ENCODE measurements at places on chromosomes 16 and 17.

DNA sequence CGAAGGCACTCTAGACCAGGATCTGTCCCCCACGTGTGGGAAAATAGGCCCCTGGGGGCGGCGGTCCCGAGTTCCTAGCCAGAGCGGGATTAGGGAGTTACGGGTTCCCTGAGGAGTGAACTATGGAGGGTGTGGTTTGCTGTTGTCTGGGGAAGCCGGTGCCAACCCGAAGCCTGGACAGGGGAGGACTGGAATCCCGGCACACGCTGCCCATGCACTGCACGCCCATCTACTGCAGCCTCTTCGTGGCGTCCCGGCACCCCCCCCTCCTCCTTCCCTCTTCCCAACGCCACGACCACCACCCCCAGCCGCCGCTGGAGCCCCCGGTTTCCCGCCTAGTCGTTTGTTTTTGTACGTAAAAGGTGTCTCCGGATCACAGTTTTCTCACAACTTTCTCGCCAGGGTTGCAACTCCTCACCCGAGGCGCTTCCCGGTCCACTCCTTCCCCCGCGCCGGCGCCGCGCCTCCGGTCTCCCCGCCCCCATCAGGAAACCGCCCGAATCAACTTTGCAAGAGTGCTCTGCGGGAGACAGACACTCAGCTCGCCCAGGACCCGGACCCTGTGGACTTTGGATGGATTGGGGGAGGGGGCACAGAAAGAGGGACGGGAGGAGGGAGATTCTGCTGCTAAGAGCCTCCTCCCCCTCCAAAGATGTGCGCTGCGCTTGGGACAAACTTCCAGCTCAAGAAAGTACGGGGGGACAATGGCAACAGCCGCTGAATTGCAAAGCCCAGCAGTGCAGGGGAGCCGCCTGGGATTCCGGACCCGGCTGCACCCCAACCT is 1.4 kb upstream of the LHX1 start:
- DNase-seq, result no peak

- DNase-seq, result no peak
Measured at GRCh38 chr17:59680314-59680713, 26.9 kb downstream of the PTRH2 start.

DNA sequence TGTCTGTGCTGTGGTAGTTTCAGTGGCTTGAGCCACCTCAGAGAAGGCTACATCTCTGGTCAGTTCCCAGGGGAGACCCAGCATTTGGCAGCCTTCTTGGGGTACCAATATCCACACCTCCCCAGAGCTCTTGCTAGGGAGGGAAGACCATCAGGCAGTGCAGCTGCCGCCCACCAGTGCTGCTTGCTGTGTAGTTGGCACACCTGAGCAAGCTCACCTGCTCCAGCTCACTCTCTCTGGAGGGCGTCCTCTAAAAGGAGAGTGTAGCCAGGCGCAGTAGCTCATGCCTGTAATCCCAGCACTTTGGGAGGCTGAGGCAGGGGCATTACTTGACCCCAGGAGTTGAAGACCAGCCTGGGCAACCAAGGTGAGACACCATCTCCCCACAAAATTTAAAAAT is 29.8 kb downstream of the CDIP1 start:
- no peak for DNase-seq

DNA sequence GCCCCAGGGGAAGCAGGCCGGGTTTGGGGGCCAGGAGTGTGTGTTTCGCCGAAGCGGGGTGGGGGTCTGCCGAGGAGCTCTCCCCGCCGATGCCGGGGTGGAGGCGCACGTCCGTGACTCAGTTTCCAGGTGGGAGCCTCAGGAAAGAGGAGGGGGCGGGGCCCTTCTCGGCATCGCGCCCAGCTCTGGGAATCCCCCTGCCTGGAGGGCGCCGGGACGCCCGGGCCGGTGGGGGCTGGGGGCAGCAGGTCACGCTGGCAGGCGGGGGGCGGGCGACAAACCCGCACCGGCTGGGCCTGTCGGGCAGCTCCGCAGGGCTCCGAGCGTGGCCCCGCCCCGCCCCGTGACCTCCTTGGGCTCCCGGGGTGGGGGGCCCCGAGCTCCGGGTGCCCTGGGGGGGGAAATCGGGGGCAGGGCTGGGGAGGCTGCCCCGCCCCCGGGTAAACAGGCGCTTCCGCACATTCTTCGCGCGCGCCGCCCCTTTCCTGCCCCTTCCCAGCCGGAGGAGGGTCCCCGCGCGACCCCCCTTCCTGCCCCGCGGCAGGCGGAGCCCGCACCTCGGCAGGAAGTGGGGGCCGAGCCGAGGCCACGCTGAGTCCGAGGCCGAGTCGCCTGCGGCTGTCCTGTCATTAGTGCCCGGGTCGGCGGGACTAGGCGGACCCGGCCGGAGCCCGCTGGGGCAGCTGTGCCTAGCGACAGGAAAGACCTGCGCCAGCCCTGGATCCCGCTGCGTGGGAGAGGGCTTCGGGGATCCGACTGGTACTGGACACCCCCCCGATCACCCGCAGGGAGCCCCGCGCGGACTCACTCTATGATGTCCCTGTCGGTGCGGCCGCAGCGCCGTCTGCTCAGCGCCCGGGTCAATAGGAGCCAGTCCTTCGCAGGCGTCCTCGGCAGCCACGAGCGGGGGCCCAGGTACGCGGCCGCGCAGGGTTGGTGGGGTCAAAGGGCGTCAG is 9.3 kb downstream of the RIPOR1 start:
- peak; percentile 66 for DNase-seq

DNA sequence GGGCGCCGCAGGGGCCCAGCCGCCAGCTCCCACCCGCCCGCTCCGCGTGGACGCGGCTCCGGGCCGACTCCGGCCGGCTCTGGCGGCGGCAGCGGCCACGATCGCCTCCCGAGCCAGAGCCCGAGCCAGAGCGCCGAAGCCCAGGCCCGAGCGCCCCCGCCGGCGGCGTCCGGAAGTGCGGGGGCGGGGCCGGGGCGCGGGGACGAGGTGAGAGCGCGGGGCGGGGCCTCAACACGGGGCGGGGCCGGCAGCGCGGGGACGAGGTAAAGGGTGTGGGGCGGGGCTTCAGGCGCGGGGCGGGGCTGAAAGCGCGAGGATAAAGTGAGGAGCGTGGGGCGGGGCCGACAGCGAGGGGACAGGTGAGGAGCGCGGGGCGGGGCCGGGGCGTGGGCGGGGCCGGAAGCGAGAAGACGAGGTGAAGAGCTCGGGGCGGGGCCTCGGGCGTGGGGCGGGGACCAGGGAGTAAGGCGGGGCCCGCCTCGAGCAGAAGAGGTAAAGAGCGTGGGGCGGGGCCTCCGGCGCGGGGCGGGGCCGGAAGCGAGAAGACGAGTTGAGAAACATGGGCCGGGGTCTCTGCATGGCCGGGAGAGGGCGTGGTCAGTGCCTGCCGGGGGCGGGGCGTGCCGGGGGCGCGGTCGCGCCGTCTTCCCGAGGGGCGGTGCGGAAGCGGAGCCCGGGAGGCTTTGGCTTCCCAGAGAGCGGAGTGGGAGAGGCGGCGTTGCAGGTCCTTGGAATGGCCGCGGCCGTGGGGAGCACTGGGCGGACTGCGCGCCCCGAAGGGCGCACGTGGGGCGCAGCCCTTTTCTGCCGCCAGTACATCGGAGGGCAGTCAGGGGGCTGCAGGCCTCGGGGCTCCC is at the start of gene AXIN1:
Gene AXIN1, minus strand, starts transcription at position 177 of the 857 bp plus-strand sequence. CDS start 5,698 bp downstream, outside the sequence.
- peak; percentile 99 for DNase-seq

GRCh38 chr17:9538626-9539025 is 37.0 kb downstream of the STX8 start:
- no peak for DNase-seq

GRCh38 chr16:27531186-27531585 is 18.5 kb downstream of the GTF3C1 start:
- DNase-seq, result peak; percentile 26

DNA sequence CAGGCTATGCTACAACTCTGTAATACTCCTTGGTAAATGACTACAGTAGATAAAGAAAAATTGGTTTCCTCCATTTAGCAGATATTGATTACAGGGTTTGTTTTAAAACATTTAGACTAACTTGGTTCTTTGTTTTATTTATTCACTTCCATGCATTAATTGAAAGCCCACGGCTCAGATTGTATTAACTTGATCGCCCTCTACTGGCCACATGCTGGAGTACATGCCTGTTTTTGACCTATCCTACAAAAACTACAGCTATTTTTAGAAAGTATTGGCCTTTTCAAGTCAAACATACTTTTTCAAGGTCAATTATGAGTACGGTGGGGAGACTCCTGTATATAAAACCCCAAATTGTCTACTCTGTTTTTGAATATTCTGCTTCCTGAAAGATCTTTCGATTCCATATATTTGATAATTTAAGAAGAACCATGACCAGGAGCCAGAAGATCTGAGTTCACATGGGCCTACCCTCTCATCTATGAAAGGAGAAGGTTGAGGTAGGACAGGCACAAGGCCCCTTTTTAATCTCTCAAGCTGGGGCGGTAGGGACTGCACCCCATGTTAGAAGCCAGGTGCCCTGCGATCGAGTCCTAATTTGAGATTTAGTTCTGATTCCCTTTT is 51.8 kb downstream of the CA10 start:
- DNase-seq, result peak; percentile 70

GRCh38 chr16:55508271-55508921 is 476 bp upstream of the LPCAT2 start:
- DNase-seq, result no peak

DNA sequence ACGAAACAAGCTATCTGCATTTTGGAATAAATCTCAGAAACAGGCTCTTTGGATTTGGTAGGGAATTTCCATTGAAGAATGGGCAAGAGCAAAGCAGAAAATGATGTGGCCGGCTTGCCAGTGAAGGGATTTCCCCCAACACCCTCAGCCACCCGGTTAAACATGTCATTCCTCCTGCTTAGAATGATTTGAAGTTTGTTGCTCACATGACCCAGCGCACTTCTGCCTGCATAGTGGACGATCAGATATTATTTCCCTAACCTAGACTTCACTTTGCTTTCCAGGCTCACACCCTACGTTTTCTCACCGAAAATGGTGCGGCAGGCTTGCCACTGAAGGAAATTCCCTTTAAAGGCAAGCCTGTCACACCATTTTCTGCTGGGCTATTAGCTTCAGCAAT is 170.7 kb downstream of the CDH11 start:
- no peak for DNase-seq

DNA sequence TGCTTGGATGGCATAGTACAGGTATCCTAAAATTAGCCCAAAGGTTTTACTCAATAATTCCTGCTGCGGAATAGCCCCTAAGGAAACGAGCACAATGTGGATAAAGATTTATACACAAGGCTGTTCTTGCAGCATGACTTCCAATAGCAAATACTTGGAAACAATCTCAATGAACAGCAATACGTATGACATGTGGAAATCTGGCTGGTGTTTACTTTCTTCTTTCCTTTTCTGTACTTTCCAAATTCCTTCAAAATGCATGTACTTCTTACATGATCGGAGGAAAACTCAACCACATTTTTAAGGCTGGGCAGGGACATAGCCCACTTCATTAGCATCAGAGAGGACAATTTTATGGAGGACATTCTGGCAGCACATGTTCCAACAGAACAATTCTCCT is 86.6 kb downstream of the C16orf95 start:
- no peak for DNase-seq

- DNase-seq, result no peak
Measured at GRCh38 chr17:33858121-33858520, 397.0 kb upstream of the CCL2 start.

DNA sequence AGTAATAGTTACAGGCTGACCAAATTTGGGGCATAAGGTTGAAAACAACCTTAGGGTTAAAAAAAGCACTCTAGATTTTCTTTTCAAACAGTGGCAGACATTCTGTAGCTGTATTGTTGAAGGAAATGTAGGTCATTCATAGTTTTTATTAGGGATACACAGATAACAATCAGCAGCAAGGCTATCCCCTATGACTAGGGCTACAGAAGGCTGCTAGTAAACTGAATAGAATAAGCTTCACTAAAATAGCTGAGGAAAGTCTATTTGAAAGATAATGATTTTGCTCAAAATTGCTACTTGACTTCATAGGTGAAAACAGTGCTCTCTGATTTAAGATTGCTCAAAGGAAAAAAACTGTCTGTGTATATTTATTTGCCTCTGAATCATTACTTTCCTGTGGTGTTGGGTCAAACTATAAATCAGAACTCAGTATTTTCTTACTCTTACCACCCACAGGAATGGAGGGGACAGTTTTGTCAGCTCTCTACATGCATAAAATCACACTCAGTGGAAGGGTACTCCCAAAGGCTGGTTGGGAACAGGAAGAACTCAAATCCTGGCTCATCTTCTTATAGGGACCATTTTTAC is 24.8 kb downstream of the RPGRIP1L start:
- no peak for DNase-seq

DNA sequence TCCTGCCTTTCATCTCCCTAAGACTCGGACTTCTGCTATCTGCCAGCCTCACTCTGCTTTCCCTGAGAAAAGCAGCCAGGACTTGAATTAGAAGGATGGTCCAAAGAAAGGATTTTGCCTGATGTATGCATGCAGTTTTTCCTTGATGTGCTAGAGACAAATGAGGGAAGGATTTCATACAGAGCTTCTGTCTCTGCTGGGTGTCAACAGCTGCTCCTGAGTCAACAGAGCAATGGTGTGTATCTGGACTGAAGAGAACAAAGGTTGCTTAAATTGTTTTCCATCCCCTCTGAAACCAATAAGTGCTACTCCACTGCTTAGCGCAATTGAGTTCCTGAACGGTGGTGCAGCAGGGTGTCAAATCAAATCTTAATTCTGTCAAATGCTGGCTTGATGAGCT is 680.6 kb upstream of the C16orf82 start:
- DNase-seq, result no peak

GRCh38 chr16:68411086-68411485 is 37.2 kb downstream of the SMPD3 start:
- DNase-seq, result no peak

GRCh38 chr16:12899529-12900143 is 1.8 kb upstream of the SHISA9 start:
- DNase-seq, result no peak

DNA sequence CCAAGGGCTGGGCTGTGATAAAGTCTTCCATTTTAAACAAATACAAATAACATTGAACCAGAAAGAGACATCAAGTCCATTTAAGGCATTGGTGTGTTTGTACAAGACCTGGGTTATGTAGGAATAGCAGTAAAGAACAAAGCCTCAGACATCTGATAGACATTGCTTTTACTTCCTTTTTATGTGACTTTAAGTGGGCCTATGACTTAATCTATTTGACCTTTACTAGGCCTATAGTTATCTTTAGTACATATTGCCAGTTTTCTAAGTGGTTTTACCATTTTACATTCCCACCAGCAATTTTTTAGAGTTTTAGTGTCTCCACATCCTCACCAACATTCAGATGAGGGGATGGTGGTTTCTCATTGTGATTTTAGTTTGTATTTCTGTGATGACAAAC is 298.8 kb downstream of the ZFHX3 start:
- no peak for DNase-seq

GRCh38 chr17:79930877-79931816 is 91.9 kb upstream of the CBX4 start:
- DNase-seq, result peak; percentile 50

GRCh38 chr17:49935526-49936210 is 33.3 kb upstream of the DLX4 start:
- no peak for DNase-seq

GRCh38 chr16:69250081-69250480 is 61.1 kb upstream of the VPS4A start:
- DNase-seq, result no peak
